ENCODE measurements at places on chromosomes 4 and X.
A peak's percentile ranks its signal among the peaks of the same experiment; 100 is the strongest.

DNA sequence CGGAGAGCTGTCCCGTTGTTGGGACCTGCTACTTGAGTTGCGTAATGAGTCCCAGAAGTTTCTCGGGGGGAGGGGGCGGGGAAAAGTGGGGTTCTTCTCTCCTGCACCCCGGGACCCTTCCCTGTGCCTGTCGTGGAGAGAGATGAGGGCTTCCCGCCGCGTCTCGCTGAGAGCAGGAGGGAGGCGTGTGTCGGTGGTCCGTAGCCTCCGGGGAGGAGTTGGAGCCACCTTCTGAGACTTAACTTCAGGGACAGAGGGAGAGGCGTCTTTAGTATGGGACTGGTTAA is 698 bp downstream of the AFF1 start:
- DNase-seq: no peak

- no peak for DNase-seq
These were observed 17.7 kb upstream of the GPR34 start for GRCh38 chrX:41671082-41671481.

DNA sequence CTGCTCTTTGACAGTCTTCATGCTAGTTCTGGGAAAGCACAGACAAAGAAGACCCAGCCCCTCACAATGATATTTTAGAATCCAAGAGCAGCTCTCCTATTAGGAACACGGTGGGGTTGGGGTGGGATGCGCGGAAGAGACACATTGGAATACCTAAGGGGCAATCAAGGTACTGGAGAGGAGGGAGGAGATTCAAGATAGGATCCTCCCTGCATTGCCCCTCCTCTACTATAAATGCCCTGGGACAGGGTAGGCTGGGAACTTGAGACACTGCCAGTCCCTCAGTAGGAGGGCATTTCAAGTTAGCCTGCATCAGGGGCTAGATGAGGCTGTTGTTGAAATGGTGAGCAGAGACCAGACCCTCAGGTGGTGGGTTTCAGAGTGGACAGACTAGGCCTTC is 5.1 kb downstream of the MAGEB17 start:
- no peak for DNase-seq

- DNase-seq: no peak
These were observed 92.5 kb upstream of the ENPP6 start for GRCh38 chr4:184310171-184310567.

GRCh38 chr4:70747874-70748273 is 26.1 kb downstream of the RUFY3 start:
- DNase-seq: no peak

GRCh38 chr4:89101256-89102161 is 9.8 kb upstream of the TIGD2 start:
- no peak for DNase-seq

GRCh38 chr4:67460574-67460973 is 84.7 kb downstream of the CENPC start:
- DNase-seq: no peak

DNA sequence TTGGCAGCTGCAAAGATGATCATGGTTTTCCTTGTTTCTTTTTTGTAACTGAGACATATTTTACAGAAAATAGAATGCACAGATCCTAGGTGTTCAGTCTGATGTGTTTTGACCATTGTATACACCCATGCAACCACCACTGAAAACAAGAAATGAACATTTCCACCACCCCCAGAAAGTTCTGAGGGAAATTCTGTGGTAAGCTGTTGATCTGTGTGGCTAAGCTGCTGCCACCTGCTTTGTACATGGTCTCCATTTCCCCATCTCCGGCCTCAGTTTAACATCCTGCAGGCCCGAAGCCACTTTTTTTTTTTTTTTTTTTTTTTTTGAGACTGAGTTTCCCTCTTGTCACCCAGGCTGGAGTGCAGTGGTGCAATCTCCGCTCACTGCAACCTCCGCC is 65.3 kb downstream of the NYX start:
- no peak for DNase-seq

DNA sequence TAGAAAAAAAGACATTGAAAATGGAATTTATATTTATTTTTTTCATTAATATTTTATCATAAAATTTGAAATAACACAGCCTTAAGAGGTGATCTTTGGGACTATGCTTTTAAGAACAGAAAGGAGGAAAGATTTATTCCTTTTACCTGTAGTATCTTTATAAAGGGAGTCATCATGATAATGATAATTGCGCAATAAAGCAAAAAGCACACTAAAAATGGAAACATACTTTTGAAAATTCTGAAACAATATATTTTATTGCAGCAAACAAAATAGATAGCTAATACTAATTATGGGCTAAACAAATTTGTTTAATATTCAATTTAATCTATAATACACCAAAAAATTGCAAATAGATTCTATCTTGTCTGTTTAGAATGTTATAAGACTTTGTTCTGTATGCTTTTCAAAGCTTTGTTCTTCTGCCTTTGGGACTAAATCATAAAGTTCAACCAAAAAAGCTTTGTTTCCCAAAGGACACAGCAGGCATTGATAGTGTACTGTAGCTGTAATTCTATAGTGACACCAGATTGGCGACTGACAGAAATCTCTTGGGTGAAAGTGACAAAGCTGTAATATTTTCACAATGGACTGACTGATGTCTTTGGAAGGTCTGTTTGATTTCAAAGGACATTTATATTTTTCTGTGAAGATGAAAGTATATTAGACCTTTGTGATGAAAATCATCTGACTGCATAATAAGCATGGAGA is 2156.6 kb upstream of the TENM3 start:
- DNase-seq: no peak

DNA sequence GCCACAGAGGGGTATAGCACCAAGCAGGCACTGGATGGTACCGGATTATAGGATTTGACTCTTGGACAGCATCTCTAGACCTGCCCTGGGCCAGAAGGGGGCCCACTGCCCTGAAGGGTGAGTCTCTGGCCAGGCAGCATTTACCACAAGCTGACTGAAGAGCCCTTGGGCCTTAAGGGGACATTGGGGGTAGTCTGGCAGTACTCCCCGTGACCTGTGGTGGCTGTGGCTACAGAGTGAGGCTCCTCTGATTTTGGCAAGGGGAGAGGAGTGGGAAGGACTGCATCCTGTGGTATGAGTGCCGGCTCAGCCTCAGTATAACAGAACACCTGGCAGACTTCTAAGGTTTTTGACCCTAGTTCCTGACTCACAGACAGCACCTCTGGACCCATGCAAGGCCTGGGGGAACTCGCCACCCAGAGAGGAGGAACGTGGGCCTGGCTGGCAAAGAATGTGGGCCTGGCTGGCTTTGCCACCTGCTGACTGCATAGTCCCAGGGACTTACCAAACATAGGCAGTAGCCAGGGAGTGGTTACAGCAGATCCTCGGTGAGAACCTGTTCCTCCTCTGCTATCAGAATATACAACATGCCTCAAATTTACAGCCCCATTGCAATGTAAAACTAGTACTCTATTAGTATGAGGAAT is 48.1 kb downstream of the ABCB7 start:
- no peak for DNase-seq

DNA sequence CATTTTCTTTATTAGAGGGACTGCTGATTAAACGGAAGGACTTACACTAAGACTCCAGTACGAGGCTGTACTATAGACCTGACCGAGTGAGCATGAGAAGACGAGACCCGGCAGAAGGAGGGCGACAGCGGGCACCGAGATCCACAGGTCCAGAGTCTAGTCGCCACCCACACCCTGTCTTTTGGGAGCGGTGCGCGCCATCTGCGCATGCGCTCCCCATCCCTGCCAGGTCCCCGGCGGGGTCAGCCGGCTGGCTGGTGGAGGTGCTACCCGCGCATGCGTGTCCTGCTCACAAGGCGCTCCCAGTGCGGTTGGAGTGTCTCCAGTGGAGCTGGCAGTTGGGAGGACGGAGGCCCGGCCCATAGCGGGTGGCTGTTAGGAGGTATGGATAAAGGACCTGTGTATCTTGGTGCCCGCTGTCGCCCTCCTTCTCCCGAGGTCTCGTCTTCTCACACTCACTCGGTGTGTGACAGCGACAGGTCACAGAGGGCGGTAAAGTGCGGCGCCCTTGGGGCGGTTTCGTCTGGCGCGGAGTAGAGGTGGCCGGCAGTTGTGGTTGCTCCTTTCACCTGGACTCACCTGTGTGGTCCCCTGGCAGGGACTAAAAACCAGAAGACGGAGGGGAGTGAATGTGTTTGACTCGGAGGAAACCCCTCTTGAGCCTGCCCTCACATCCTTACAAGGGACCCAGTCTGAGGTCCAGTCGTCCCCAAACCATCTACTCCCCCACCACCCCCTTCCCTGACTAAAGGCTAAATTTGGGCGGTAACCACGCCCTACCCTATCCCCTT is 7.6 kb upstream of the HSD17B10 start:
- no peak for DNase-seq

DNA sequence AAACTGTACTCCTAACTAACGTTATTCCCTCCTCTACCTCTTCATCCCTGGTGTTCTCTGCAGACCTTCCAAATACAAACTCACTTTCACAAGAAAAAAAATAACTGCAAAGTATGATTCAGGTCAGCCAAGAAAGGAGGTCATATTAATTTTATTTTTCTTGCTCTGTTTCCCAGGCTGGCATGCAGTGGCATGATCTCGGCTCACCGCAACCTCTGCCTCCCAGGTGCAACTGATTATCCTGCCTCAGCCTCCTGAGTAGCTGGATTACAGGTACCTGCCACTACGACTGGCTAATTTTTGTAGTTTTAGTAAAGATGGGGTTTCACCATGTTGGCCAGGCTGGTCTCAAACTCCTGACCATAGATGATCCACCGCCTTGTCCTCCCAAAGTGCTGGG is 156.6 kb downstream of the CHIC2 start:
- no peak for DNase-seq

- no peak for DNase-seq
These were observed 1244.3 kb downstream of the RAPGEF2 start for GRCh38 chr4:160347197-160347596.

GRCh38 chr4:147194114-147194513 is 248.4 kb upstream of the TTC29 start:
- no peak for DNase-seq

GRCh38 chrX:119478504-119478903 is 10.3 kb downstream of the SLC25A5 start:
- no peak for DNase-seq

GRCh38 chr4:74123065-74123728 is 24.2 kb upstream of the CXCL2 start:
- DNase-seq: peak; percentile 56

GRCh38 chr4:73418677-73419076 is 14.6 kb downstream of the ALB start:
- DNase-seq: no peak

DNA sequence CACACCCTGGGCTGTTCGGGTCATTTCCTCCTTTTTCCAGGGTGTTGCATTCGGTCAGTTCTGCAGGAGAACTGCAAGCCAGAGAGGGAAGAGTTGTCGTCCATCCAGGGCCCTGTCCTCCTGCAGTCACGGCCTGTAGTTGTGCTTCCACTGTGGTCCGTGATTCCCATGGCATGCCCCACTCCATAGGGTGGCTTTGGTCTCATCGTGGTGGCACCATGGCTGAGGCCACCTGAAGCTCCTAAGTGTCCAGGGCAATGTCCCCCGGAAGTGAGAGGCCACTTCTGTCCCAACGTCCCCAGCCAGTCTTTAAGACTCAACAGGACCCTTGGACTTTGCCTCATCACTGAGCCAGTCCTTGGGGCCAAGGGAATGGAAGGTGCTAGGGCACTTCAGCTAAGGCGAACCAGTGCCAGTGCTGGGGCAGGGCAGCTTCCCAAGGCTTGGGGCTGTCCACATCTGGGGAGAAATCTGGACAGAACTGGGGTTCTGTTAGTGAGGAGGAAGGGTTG is 83.7 kb downstream of the HTRA3 start:
- no peak for DNase-seq

DNA sequence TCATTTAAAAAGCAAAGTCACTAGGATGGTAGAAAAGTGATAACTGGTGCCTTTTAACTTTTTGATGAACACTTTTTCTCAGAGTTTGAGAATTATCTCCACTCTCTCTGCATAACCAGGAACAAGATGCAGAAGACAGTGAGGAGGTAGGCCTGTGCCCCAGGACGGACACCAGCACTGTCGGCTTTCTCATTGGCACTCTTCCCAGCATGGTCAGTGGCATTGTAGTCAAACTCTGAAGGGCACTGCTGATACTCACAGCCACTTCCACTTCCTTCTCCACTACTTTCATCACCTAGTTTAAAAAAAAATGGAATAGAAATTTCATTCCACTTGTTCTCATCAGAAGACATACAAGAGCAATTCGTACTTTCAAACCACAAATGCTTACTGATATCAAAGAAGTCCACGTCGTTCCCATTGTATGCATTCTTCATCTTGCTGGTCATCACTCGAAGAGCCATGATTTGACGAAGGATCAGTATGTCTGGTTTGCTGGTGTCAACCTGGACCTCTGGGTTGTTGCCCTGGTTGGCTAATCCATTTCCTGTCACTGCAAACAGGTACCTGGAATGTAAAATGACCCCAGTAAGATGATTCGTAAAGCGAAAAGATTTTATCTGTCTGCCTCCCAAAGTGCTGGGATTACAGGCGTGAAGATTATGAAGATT is 84.8 kb upstream of the TFDP3 start:
- DNase-seq: no peak

GRCh38 chr4:40840255-40840984 is 90.7 kb downstream of the NSUN7 start:
- DNase-seq: no peak

DNA sequence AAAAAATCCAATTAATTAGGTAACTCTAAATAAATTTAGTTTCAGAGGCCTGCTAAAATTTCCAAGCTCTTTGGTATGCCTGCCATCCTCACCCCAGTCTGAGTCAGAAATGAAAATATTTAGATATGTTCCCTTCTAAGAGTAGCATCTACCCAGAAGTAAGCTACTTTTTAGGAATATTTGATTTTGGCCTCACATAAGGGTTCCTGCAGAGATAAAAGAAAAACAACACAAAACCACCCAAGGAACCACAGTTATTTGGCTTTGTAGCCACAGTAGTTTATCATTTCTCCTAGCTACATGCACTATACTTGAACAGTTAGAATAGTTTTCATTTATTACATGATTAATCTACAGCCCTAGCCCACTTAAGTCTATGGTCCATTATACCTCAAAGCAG is 192.6 kb upstream of the FAM241A start:
- peak; percentile 21 for DNase-seq

DNA sequence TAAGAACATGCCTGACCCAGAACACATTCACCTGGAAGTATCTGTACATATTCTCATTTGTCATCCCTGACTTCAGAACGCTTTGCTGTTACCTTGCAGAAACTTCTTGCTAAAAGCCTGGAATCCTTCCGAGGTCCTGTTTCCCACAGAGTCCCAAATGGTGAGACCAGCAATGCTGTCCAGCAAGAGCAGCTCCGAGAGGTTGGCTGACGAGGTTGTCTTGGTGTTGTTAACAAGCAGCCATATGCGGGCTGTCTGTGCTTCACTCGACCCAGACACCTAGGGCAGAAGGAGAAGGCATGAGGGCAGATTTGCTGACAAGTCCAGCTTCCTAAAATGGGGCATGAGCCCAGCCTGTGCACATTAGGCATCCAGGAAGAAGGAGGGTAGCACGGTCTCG is 19.3 kb downstream of the EVC2 start:
- DNase-seq: no peak

- no peak for DNase-seq
These were observed 142.8 kb upstream of the KCNIP4 start for GRCh38 chr4:22091352-22091717.
